ENCODE measurements at places on chromosomes 1 and 21.

GRCh38 chr1:243379208-243379607 lies 123.4 kb downstream of the SDCCAG8 start:
- DNase-seq = no peak

- no peak for DNase-seq
Measured at GRCh38 chr1:41558761-41559171, 74.3 kb upstream of the EDN2 start.

DNA sequence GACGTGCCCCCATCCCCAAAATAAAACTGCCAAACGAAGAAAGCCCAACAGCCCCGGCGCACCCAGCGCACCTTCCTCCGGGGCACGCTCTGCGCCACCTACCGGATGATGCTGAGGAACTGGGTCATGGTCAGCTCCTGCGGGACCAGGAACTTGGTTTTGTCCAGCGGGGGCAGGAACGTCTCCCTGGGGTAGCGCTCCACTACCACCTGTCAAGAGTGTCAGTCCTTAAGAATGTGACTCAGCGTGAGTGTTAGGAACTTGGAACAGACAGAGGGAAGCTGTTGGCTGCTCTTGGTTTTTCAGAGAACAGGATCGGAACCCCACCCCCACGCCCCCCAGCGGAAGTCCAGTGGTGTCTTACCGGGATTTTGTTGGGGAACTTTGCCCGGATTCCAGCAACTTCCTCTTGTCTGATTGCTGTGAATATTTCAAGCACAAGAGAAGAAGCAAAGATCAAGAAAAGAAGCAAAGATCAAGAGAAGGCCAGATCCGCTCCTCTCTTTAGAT lies 431 bp downstream of the MAP1LC3C start:
- DNase-seq = no peak

DNA sequence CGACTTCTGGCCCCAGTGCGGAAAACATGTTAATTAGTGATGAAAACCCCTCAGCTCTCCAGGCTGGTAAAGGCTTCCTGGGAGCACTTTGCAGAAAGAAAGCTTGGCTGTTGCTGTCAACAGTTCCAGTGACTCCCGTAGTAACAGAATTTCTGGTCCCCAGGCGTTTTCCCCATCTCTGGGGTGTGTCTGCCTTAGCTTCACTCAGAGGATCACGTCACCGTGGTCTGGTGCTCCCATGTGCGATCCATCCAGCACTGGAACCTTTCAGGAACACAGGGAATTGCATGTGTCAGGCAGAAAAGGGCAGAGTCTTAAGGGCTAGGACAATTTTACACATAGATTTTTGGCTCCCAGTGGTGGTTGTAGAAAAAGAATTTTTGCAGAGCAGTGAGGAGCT lies 470.4 kb upstream of the USP24 start:
- no peak for DNase-seq

DNA sequence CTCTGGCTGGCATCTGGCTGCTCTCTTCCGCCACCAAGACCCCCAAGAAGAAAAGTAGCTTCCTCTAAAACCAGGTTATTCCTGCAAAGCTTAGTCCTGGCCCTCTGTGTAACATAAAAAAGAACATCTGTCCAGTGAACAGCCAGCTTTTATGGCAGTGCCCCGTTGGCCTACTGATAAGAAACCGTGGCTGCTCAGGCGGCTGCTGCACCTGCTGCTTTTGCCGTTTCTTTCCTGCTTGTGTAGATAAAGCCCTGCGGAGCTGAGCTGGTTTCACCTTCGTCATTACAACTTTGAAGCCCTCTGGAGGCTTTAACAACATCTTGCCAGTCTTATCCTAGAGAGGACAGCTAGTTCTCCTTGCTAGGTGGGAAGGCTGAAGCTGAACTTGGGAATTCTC lies 20.5 kb downstream of the ELAPOR1 start:
- DNase-seq = no peak

GRCh38 chr1:230114237-230114651 lies 47.2 kb downstream of the GALNT2 start:
- no peak for DNase-seq

DNA sequence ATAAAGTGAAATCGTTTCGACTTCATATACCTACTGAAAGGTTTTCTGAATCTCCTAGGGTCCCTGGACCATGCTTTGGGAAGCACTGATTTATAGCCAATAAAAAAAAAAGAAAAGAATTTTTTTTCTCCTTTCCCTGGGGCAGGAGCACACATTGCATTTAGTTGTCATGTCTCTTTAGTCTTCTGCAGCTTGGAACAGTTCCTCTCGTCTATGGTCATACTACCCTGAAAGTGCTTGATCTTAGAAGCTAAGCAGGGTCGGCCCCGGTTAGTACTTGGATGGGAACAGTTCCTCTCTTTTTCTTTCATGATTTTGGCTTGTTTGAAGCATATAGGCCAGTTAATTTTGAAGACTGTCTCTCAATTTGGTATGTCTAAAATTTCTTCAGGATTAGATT lies 3.7 kb upstream of the SERPINC1 start:
- no peak for DNase-seq

GRCh38 chr1:181424786-181425403 lies 58.4 kb upstream of the CACNA1E start:
- DNase-seq = peak; percentile 53

DNA sequence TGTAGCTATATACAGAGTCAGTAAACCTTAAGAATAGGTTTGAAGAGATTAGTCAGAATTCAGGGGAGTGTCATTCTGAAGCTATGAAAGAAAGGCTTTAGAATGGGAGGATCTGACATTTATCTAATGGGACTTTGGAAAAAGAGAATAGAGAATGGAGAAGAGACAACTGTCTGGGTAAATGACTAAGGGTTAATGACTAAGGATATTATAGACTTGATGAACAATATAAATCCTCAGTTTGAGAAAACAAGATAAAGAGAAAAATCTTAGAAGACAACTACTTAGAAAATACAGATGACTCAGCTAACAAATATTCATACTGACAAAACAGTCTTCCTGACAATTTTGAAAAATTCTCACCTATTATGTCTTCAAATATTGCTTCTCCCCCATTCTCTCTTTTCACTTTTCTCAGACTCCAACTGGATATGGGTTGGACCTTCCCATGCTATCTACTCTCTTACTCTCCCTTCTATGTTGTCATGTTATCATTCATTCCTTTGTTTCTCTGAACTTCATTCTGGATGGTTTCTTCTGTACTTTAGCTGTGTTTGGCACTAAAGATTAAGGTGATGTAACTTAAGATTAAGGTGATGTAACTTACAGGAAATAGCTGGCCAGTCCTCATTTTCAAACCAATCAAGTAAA lies 20.4 kb downstream of the SLC16A1 start:
- no peak for DNase-seq
